ENCODE measurements at places on chromosomes 12 and 14.

GRCh38 chr14:32443890-32444661 is 115.0 kb downstream of the AKAP6 start:
- DNase-seq, result no peak

DNA sequence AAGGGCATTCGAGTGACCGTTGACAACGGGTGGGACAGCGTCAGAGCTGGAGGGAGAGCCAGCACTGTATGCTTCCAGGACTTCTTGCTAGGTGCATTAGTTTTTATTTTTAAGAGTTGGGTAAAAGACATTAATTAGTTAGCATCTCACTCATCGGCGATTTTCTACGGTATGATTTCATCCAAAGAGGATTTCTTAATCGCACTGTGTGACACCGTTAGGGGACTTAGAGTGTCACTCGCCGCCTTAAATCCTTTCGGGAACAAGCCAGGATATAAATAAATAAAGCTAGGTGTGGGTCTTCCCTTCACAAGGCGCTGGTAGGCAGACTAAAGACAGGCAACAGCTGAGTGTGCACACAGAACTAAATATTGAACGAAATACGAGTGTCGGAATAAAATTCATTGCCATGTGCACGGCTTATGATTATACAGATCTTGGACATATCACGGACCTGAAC is 869 bp upstream of the NOVA1 start:
- DNase-seq, result no peak

GRCh38 chr14:103281496-103282231 is 52.4 kb upstream of the EIF5 start:
- DNase-seq, result peak; percentile 59

GRCh38 chr14:87745507-87746118 is 247.4 kb downstream of the GALC start:
- no peak for DNase-seq

DNA sequence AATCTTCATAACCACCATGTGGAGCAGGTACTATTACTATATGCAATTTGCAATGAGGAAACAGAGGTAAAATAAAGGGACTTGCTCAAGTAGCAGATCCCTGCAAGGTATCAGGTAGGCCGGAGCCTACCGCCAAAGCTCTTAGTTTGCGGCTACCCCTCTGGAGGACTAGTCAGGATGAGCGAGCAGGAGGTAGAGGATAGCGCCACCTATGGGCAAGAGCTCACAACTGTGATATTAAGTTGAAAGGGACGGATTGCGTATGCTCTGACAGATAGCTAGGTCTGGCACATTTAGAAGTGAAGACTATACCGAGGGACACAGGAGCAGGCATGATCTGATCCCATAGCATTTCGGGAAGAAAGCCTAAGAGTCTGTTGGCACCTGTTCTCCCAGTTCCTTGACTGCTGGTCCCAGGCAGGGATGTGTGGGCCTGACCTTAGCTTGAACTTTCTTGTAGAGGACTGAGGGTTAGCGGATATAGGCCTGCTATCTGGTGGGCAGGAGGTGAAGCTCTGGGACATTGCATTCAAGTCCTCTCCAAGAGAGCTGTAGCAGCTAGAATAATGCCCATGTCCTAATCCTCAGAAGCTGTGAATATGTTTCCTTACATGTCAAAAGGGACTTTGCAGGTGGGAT is 48.0 kb downstream of the SLC17A8 start:
- DNase-seq, result no peak

- no peak for DNase-seq
Measured at GRCh38 chr12:106235770-106236169, 12.1 kb downstream of the CKAP4 start.

DNA sequence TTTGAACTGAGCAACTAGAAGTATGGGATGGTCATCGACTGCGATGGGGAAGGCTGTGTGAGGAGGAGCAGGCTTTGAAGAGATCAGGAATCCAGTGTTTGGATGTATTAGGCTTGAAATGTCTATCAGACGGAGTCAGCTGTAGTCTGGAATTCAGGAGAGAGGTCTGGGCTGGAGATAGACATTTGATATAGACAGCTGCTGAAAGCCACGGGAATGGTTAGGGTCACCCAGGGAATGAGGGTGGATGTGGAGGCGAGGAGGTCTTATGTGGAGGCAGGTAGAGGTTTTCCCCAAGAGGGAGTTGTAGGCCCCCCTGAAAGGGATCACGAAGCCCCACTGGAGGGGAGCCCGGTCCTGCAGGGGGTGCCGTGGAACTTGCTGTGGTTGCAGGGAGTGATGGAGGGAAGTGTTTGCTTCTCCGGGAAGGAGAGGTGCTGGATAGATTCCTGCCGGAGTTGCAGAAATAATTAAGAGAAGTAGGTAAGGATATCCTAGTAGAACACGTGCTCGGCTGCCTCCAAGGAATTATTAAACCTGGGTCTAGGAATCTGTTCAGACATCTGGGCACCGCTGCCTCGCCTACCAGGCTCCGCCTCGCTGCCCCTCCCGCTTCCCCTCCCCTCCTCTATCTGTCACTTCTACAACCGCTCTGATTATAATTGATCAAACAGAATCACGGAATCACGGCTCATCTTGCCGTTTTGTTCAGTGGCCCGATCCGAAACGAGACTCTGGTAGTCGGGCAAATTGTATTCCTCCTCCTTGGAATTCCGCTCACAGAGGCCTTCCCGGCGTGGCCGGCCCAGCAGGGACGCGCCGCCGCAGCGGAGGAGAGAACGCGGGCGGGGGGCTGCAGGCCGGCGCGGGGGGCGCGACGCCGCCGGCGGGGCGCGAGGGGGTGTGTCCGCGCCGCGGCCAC is 826 bp upstream of the CACNA1C start:
- DNase-seq, result no peak

- no peak for DNase-seq
Measured at GRCh38 chr12:12502815-12503151, 59.9 kb downstream of the DUSP16 start.

- peak; percentile 62 for DNase-seq
Measured at GRCh38 chr14:53152184-53152886, 788 bp downstream of the DDHD1 start.

- DNase-seq, result no peak
Measured at GRCh38 chr12:128938886-128939285, 85.6 kb downstream of the GLT1D1 start.

GRCh38 chr14:33951183-33951840 is 438 bp upstream of the EGLN3 start:
- no peak for DNase-seq

- DNase-seq, result no peak
Measured at GRCh38 chr12:7229741-7230140, 40.3 kb downstream of the PEX5 start.

DNA sequence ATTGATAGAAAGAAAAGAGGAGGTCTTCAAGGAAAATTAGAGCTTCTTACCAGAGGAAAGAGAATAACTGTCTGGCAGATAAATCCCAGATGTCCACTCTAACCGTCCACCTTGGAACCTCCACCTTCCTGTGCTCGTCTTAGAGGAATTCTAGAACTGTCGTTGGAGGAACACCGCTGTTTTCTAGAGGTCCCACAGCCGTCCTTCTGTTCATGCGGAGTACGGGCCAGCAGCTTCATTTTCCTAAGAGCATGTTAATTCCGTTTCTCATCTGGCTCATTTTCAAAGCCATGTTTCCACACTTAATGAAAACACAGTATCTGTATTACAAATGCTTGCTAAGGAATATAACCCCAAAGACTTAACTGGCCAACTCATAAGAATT is 107.9 kb upstream of the ESRRB start:
- no peak for DNase-seq

- no peak for DNase-seq
Measured at GRCh38 chr12:53798575-53798974, 46.8 kb upstream of the CISTR start.

DNA sequence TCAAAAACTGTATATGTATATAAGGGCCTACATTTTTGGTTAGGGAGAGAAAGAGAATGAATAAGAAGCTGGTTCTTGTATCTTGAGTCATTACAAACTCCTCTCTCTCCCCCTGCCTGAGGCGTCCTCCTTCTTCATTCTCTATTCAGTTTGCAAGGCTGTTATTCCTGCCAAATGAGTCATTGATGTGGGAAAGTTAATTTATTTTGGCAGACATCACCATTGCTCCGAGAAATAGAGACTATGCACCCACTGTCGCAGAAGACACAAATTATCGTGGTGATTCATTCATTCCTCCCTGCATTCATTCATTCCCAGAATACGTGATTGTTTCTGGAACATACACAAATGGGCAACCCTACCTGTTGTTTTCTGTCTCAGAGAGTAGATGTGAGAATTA is 112.5 kb upstream of the MED13L start:
- no peak for DNase-seq

DNA sequence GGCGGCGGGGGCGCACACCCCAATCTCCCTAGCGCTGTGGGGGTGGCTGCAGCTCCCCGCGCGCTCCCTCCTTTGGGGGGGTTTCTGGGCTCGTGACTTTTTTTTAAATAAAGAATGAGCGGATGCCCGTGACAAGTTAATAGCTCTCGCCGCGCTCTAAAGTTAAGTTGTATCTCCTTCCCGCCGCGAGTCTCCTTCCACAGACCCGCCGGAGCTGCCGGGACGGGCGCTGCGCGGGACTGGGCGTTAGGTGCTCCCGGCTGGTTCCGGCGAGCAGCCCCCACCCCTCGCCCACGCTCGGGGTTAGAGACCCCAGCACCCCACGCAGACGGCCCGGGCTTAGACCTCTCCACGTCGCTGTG is 82.6 kb upstream of the HMGA2 start:
- no peak for DNase-seq

All from ureter (tissue), 1 donor.